ENCODE measurements at places on chromosomes 6 and 20.

- DNase-seq, result no peak
Measured at GRCh38 chr6:71168233-71168765, 120.3 kb upstream of the OGFRL1 start.

- no peak for DNase-seq
Measured at GRCh38 chr20:41229259-41229658, 88.3 kb downstream of the ZHX3 start.

GRCh38 chr6:3226481-3227362, 731 bp downstream of the TUBB2B start:
- no peak for DNase-seq

- no peak for DNase-seq
Measured at GRCh38 chr6:133980168-133980567, 27.1 kb downstream of the TBPL1 start.

- DNase-seq, result peak; percentile 72
Measured at GRCh38 chr6:148225871-148226270, 116.8 kb upstream of the SASH1 start.

GRCh38 chr6:127904160-127904559, 3.3 kb upstream of the THEMIS start:
- no peak for DNase-seq

- DNase-seq, result no peak
Measured at GRCh38 chr20:3194617-3195280, 9.7 kb downstream of the DDRGK1 start.

- no peak for DNase-seq
Measured at GRCh38 chr6:157570104-157570503, 189.1 kb downstream of the ZDHHC14 start.

DNA sequence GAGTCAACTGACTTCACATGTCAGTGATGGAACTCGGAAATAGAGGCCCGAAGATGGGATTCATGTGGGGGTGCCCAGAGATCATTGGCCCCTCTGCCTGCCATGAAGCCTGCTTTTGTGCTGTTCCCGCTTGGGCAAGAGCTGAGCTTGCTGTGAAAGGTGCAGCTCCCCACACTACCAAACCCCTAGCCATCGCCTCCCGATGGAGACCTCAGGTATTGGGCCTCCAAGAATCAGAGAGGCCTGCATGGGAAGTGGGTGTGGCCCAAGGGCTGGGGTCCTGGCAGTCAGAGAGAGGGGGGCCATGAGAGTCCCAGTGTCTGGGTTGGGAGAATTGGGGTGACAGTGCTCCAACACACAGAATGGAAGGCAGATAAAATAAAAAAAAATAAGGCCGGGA, 160.9 kb downstream of the SOD2 start:
- DNase-seq, result no peak

DNA sequence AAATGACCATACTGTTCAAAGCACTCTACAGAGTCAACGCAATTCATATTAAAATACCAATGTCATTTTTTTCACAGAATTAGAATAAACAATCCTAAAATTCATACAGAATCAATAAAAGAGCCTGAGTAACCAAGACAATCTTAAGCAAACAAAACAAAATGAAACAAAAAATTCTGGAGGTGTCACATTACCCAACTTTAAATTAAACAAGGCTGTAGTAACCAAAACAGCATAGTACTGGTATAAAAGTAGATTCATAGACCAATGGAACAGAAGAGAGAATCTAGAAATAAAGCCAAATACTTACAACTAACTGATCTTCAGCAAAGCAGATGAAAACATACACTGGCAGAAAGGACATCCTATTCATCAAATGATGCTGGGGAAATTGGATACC, 346.9 kb upstream of the JAG1 start:
- DNase-seq, result no peak

DNA sequence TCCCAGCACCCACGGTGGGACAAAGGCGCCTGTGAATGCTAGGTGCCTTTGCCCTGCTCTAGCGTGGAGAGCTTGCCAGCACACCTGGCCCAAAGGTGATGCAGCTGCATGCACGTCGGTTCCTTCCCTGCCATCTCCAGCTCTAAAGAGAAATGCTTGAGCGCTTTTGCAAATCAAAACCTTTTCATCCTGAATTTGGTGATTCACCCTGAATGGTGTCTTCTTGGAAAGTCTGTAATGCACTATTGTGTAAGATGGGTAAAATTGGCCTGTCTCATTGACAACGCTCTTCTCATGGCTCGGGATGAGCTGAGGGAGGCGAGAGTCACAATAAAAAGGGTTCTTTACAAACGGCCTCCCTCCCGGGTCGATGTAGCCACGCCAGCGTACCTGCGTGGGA, 103.1 kb upstream of the ID4 start:
- DNase-seq, result no peak

DNA sequence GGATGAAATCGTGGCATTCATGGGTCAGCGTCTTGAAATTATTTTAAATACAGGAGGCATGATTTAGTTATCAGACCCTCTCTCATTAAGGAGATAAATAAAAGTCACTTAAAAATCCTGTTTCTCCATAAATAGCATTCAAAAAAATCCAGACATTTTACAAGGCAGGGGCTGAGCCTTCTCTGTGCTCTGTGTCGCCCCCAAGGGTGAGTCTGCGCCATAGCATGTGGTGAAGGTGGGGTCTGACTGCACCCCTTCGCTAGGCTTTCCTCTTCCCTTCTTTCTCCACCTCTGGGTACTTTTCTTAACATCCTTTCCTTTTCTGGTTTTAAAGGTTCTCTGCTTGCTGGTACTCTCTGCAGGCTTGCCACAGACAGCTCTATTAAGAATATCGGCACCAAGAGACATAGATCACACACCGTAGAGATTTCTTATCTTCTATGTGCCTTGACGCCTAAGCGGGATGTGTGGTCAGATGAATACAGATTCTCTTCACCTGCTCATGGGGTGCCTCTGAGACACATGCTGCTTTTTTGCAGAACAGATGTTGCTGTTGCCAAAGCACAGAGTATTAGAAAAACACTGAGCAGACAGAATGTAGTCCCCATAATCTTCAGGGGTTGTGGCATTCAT, 20.1 kb upstream of the FAM209A start:
- DNase-seq, result no peak

- DNase-seq, result no peak
Measured at GRCh38 chr6:73308712-73309534, 45.2 kb downstream of the DPPA5 start.

DNA sequence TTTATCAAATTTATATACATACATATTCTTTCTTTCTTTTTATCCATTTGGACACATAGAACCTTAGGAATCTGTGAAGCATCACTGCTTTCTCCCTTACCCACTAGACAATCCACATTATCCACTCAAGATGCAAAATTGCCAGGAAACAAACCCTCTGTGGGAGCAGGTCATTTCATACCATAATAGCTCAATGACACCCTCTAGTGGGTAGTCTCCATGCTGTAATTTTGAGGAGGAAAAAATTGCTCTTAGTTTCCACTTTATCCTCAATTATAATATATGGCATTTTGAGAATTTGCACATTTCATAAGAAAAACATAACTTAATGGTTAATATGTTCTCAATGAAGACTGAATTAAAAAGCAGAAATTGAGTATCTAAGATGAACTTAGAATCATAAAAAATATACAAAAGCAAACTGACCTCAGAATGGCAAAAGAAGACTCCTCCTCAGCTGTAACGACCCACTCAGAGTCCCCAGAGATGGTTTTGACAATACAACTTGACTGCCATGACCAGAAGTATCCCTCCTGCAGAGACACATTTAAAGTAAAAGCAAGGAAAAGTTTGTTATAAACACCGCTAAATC, 164.1 kb downstream of the FRK start:
- peak; percentile 56 for DNase-seq

- no peak for DNase-seq
Measured at GRCh38 chr6:16494793-16495192, 256.4 kb downstream of the GMPR start.

- no peak for DNase-seq
Measured at GRCh38 chr6:11436508-11437096, 100.9 kb upstream of the TMEM170B start.

GRCh38 chr6:169994739-169995138, 243.3 kb downstream of the ERMARD start:
- no peak for DNase-seq

DNA sequence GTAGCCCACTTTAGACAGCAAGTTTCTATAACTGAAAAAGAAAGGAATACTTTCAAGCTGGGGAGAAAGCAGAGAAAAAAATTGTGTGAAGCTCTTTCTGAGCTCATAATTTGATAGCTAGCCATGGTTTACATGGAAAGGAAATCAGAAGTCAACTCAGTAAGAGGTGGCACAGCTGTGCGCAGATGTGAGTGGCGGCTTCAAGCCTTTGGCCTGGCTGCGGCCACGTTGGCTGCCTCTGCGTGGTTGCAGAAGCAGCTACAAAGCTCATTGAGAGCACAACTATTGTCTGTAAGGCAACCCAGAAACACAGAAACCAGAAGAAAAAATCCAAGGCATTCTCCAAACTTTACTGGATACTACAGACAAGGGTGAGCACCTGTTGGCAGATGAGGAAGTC, 136.9 kb downstream of the SASH1 start:
- DNase-seq, result no peak

GRCh38 chr20:5122873-5123260, 3.1 kb upstream of the PCNA start:
- no peak for DNase-seq

- no peak for DNase-seq
Measured at GRCh38 chr6:44784195-44784594, 396.7 kb downstream of the CDC5L start.

DNA sequence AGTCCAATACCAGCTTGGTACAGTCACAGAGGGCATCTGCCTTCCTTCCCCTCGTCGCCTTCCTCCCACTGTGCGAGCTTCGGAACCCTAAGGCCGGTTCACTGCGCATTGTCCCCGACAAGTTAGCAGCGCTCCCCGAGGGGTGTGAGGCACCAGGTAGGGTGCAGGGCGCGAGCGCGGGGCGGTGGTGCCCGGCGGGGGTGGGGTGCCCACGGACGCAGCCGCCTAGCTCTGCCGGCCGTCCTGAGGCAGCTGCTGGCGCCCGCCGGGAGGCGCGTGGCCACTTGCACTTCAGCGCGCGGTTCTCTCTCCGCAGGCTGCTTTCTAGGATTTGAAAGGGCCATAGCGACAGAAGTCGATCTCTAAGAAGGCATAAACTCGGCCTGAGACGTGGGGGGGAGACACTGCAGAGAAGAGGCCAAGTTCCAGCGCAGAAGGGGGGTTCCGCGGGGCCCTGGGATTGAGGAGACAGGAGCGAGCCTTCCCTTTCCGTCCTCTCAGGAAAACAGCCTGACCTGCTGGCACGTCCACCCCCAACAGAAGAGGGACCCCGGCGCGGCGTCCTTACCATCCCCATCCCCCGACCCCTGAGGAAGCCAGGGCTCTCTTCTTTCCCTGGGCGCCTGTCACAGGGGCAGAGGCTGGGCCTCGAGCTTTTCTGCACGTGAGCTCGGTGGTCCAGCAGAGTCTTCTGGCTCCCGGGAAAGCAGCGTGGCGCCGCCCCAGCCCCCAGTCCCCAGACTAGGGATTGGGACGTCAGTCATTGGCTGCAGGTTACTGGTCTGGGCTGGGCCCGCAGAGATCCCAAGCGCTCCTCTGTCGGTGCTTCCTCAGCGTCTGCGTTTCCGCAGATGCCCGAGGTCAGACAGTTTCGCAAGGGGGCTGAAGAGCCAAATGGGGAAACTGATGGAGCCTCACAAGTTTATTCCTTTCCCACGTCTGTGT, 15.6 kb upstream of the PRDM13 start:
- no peak for DNase-seq

DNA sequence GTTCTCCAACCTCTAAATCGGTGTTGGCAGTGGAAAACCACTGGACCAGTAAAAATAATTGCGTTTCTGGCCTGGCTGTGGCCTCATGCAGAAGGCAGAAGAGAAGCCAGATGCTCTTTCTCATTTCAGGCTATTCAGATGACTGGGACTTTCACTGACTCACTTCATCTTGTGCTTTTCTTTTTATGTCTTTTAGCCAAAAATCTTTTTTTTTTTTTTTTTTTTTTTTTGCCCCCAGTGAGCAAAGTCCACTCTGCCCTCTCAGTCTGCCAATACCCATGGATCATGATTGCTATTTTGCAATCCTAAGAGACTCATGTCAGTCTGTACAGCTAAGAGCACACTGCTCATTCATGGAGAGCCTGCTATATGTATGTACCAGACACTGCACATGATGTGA, 962.5 kb downstream of the KIF16B start:
- no peak for DNase-seq

DNA sequence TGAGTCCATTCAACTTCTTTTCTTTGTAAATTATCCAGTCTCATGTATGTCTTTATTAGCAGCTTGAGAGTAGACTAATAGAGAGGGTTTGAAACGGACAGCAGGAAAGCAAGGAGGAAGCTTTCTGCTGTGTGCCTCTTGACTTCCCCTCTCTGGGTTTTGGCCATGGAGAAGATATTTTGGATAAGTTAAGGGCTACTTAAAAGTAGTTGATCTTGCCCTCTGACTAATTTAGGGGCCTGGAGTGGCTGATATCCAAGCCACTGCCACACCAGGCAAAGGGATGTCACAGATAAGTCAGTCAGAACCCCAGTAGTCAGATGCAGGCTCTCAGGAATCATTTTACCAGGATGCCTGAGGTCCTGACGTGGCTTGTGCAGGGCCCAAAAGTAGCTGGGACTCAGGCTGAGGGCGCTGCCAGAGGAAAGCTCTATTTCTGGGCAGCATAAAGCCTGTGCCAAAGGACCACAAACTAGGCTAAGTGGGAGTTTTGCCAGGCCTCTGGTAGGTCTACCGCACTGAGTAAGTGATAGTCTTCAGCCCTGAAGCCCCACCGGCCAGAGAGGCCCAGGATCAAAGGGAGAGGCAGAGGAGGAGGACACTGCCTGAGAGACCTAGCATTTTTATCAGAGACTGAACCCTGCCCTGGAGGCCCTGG, 41.6 kb upstream of the IYD start:
- no peak for DNase-seq

DNA sequence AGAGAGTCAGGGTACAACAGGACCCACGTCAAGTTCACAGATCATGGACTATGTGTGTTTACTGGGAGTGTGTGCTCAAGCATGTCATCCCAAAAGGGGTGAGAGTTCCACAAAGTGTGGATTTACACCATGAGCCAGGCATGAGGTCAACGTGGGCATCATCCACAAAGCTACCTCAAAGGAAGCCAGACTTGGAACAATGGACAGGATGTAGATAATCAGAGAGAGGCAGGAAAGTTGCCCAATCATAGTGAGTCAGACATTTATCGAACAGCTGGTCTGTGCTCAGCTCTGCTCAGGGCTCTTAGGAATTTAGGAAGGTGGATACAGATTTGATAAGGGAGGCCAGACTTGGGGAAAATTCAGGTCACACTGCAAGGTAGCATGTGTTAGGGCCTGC, 317.2 kb upstream of the CDYL start:
- no peak for DNase-seq

GRCh38 chr6:159931112-159931511, 37.8 kb upstream of the IGF2R start:
- DNase-seq, result no peak

- DNase-seq, result no peak
Measured at GRCh38 chr6:162785632-162786242, 58.0 kb downstream of the PACRG start.

DNA sequence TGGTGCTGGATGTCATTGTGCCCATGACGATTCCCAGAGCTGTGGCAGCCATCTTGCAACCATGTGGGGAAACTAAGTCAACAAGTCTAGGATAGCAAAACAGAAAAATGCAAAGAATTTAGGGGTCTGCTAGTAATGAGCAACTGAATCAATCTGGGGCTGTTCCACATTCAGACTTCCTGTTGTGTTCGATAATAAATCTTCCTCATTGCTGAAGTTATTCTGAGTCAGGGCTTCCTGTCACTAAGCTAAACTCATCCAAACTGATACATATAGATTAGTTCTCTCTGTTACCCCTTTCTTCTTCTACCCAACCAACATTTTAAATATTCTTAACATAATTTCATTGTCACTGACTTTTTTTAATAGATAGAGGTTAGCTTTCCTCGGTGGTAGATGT, 205.9 kb downstream of the HACE1 start:
- no peak for DNase-seq

GRCh38 chr20:57667924-57668782, 41.7 kb downstream of the PMEPA1 start:
- no peak for DNase-seq
